Stimulated activated CD8-positive, alpha-beta memory T cell treated with anti-CD3 and anti-CD28 coated beads, Interleukin-12 subunit alpha, Interleukin-12 subunit beta, amount 100 ng/mL, for 1 hour (primary cell): ENCODE measurements at places on chromosomes 7 and 10.

GRCh38 chr10:116857156-116857555, 7.9 kb downstream of the ENO4 start:
- DNase-seq = no peak

DNA sequence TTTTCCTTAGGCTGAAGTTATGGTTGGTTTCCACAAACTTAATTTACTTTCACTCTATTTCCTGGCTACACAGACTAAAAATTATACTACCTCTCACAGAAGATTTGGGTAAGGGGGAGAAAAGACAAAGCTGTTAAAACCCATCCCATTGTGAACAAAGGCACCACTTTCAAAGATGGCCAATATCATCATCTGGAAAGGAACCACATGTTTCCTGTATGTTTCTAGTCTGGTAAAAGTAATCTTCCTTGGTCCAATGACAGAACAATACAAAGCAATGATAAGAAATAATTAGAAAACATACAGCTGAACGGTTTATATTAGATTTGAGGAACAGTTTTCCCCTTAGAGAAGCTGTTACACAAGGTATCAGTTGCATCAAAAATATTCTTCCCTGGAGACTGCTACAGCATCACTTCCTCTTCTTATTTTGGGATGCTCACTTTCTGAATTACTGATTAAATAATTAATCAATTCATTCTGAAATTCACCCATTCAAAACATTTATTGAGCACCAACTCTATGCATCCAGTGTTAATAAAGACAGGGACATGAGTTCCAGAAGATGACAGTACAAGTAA, 8.5 kb upstream of the SFR1 start:
- no peak for DNase-seq

DNA sequence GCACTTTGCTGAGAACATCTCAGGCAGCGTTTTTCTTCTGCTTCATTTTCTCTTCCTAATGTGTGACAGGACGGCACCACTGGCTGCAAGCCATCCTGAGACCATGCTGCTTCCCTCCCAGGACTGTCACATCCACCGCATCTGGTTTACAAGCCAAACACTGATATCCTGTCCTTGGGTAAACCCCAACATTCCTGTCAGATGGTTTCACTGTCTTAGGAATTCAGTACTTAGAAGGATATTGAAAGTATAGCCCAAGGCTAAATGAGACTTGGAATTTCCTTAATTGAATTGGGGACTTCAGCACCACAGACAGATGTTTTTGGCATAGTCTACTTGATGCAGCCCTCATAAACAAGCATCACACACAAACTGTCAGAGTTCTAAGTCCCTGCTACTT, 74.2 kb upstream of the PLXNA4 start:
- DNase-seq = no peak

- no peak for DNase-seq
These were observed 191.8 kb downstream of the GALNT17 start for GRCh38 chr7:71323726-71324125.

DNA sequence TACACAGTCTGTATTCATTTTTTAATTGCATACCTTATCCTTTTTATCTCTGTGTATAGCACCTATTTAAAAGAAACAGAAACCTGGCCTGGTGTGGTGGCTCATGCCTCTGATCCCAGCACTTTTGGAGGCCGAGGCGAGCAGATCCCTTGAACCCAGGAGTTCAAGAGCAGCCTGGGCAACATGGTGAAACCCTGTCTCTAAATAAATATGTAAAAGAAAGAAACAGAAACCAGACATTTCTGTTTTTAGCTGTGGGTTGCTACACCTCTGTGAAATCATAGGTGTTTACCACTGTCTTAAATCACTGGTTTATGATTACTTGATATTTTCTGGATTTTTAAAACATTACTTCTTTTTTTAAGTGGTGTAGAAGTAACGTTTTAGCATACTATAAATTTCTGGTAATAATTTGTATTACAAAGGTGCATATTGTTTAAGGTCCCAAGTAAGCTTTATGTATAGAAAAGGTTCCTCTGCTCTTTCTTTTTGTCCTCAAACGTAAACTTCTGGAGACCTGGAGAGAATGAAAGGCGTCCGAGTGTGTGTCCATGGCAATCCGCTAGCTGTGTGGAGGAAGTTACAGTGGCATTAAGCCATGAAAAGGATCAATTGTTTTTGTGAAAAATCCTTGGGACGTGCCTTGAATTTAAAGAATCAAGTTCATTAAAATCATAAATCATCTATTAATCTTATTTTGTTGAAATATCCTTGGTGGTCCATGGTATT, 41.1 kb downstream of the PTPRZ1 start:
- DNase-seq = no peak
